ENCODE measurements at places on chromosomes 2 and 18. TPM values are rescaled to one million over a fixed set of nuclear protein-coding genes. Genes with fewer than 3 reads are reported as not detected.

The HOXD3 gene
- total RNA-seq: 9.8 TPM

- no peak for DNase-seq
These were observed 58.4 kb downstream of the ITGB1BP1 start for GRCh38 chr2:9364791-9365497.

- no peak for DNase-seq
These were observed 17.7 kb upstream of the EN1 start for GRCh38 chr2:118865106-118865505.

GRCh38 chr2:7707723-7708122 lies 790.5 kb downstream of the RNF144A start:
- no peak for DNase-seq

- no peak for DNase-seq
These were observed 65.1 kb upstream of the TGIF1 start for GRCh38 chr18:3384664-3385563.

DNA sequence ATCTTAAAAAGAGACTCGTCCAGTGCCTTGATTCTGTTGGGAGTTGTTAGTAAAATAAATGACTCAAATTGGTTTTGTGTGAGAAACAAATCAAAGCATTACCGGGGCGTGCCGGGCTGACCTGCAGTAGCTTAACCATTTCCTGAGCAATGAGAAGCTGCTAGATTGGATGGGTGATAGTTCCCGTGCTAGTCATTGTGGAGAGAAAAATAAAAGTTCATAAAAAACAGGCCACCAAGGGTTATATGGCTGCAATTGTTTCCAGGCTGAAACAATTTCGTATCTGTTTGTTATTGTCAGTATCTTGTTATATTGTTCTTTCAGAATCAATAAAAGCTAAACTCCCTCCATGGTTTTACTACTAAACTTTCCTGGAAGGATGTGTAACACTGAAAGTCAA lies 314.4 kb downstream of the MTX2 start:
- no peak for DNase-seq

DNA sequence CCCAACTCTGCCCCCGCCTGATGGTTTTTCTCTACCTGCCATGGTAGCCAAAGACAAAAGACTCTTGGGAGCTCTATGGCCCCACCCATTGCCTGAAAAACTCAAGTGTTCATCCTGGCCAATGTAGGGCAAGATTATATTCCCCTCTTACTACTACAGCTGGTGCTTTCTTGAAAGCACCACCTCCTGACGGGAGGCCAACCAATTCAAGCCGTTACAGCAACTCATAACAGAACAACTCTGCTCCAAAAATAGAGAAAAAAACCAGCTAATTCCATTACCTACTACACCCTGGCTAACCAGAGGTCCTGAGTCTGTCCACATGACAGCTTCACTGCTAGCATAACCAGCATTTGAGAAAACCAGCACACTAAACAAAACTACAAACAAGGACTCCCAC lies 127.5 kb upstream of the GAREM1 start:
- no peak for DNase-seq

- no peak for DNase-seq
These were observed 18.2 kb downstream of the BIN1 start for GRCh38 chr2:127088706-127089105.

GRCh38 chr2:133674066-133674432 lies 105.8 kb upstream of the NCKAP5 start:
- DNase-seq: no peak

DNA sequence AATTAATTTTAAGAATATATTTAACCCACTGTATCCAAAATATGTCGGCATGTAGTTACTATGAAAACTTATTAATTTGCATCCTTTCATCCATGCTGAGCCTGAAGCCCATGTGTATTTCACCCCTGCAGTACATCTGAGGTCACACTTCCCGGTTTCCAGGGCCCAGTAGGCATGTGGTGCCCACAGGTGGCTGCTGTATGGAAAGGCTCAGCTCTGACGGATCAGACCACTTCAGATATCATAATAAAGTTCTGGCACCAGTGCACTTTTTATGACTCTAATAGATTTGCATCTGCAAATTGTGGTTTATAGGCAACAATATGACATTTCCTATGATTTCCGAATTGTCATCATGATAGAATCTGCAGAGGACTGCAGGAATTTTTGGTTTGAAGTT lies 22.5 kb downstream of the SH3RF3 start:
- no peak for DNase-seq

The ZC3H6 gene
- 37.7 TPM for total RNA-seq

DNA sequence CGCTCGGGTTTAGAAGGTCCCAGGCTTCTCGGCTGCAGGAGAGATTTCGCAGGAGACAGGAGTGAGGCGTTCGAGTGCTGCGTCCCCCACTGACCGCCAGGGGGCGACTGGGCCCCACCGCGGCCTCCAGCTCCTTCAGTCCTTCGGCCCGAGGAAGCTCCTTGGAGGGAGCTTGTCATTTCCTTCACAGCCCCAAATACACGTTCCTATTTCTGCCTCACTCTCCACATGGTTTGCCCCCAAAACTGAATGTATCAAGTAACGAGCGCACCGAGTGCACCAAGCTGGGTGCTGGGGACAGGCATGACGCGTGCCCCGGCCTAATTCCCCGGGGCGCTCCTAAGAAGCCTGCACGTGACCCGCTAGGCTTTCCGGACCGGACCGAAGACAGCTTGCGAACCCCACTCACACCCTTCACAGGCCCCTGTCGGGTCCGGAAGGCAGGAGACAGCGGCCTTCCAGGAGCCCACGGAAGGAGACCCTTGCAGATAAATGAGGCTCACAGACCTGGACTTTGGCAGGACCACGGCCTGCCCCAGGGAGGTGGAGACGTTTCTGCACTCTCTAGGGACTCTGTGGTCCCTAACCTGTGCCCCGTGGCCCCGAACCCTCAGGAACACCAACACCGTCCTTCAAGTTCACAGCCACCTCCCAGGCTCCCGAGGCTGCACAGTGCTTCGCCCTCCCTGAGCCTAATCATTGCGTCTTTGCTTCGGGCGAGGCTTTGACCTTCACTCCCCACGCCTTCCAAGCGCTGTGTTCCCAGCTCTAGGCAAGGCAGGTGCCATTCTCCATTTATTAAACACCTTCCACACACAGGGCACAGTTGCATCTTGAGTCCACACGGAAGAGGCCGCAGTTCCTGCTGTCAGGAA lies 13.0 kb upstream of the FAHD2A start:
- peak; percentile 79 for DNase-seq

The ADGRF3 gene
- not detected for total RNA-seq

DNA sequence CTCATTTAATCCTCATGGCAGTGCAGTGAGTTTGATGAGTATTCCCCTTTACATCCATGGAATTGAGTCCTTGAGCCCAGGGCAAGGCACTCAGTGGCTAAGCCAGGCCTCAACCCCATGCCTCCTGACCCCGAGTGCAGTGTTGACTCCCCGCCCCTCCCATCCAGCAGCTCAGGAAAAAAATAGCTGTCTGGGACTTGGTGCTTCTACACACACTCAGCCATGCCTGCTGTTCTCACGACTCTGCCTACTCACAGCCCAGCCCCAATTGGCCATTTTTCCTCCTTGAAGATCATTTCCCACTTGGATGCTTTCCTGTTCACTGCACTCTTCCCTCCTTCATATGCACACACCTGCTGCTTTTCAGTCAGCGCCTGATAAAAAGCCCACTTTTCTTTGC lies 8.8 kb downstream of the FOSL2 start:
- DNase-seq: peak; percentile 45

DNA sequence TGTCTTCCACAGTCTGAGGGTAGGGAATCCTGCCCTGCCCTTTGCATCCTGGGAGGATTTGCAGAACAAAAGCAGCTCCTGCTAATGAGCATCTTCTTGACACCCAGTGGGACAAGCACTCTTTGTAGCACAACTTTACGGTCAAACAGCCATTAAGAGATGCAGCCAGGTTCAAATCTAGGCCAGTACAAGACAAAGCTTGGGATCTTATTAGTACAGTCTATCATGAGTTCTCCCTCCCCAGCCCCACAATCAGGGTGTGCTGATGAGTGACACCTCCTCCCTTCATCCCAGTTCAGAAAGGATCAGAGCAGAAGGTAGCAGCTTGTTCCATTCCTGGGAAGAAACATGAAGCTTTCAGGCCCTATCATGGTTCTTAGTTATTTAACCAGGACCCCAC lies 41.9 kb downstream of the MARCO start:
- no peak for DNase-seq

The MAP2 gene
- total RNA-seq: 41.9 TPM

- no peak for DNase-seq
These were observed 23.8 kb downstream of the ANKAR start for GRCh38 chr2:189698020-189698887.

DNA sequence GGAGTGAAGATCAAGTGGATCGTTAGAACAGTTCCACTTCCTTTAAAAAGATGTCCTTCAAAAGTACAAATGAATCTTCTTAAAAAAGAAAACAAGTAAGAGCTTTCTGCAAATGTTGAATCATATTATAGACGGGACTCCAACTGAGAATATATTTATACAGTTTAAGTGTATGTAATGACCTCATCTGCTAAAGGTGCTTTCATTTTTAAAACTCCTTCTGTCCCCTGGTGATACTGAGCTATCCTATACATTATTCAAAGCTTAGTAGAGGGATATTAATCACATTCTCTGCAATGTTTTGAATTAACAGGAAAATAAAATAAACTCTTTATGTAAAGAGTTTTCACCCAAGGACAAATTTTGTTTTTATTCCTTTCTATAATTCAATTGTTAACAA lies 420.7 kb upstream of the SLC8A1 start:
- DNase-seq: no peak

DNA sequence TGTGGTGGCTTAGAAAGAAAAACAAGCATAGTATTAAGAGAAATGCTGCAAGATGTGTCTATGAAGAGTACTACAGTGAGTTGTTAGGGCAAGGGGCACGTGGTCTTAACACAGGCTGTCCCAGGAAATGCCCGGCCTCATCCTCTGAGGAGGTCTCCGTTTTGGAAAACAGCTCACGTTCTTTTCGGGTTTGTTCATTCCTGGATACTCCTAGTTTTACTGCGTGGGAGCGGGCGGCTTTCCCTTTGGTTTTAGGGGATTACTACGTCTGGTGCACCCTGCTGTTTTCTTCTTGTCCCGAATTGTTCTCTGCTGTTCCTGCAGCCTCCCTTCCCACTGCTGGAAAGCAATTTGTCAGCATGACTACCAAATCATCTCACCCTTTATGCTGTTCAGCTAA lies 55.5 kb upstream of the RAB6D start:
- no peak for DNase-seq

DNA sequence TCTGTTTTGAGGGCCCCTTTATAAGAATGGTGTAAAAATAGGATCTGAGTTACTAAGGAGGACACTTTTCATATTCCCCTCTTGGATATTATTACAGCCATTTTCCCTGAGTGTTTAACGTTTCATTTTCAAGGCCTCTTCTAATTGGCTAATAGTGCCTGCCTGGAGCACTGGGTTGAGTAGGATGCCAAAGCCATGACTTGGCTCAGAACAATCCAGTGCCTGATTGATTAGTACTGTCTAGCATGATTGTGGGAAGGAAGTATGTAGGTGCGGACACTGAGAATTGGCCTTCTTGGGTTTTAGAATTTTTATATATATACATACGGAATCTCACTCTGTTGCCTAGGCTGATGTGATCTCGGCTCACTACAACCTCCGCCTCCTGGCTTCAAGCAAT lies 66.1 kb downstream of the NAB1 start:
- no peak for DNase-seq

DNA sequence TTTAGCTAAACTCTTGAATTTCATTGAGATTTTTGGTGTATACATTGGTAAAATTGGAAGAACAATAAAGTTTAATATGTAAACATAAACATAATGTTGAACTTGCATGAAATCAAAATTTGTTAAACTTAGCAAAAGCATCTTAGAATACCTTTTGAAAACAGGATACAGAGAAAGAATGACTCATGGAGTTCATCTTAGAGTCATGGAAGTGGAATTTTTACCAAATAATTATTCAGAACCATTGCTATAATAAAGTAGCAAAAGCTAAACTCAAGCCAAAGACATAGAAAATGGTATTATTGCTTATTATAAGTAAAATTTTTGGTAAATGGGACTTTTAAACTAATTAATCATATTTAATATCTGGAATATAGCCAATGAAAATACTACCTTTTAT lies 841.6 kb upstream of the SLC39A10 start:
- DNase-seq: no peak

- DNase-seq: no peak
These were observed 71.2 kb upstream of the CAVIN2 start for GRCh38 chr2:191917967-191918651.

The COL4A4 gene
- 7.4 TPM for total RNA-seq

- no peak for DNase-seq
These were observed 64.4 kb downstream of the TRABD2A start for GRCh38 chr2:84816426-84817026.

The EGR4 gene
- not detected for total RNA-seq

- DNase-seq: no peak
These were observed 43.8 kb downstream of the CDH19 start for GRCh38 chr18:66560094-66560493.

- no peak for DNase-seq
These were observed 57.3 kb downstream of the ITGB1BP1 start for GRCh38 chr2:9366026-9366425.

DNA sequence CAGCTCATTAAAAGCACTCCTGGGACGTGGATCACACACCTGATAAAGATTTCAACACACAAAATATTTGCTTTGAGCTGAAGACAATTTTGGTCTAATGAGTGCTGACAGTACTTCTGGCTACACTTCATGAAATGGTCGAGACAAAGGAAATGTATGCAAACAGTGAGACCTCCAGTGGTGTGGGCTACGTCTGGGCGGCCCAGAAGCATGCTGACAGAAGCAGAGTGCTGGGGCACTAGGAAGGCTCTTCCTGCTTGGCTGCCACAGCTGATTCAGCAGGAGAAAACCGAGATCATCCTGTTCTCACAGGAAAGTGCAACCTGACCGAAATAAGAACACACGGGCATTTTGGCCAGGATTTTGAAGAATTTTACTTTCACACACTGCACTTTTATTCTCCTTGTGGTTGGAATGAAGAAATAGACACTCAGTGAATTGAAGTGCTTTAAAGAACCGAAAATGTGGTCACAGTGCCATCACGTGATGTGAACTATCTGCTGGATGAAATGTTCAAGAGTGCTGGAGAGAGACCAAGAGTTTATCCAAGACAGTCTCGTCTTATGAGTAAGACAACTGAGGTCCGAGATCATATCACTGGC lies 149.5 kb downstream of the CCBE1 start:
- DNase-seq: no peak

The LYG1 gene
- 2.1 TPM for total RNA-seq

The RRM2 gene
- 1.0 TPM for total RNA-seq
